ENCODE measurements at places on chromosomes 12 and 14.

DNA sequence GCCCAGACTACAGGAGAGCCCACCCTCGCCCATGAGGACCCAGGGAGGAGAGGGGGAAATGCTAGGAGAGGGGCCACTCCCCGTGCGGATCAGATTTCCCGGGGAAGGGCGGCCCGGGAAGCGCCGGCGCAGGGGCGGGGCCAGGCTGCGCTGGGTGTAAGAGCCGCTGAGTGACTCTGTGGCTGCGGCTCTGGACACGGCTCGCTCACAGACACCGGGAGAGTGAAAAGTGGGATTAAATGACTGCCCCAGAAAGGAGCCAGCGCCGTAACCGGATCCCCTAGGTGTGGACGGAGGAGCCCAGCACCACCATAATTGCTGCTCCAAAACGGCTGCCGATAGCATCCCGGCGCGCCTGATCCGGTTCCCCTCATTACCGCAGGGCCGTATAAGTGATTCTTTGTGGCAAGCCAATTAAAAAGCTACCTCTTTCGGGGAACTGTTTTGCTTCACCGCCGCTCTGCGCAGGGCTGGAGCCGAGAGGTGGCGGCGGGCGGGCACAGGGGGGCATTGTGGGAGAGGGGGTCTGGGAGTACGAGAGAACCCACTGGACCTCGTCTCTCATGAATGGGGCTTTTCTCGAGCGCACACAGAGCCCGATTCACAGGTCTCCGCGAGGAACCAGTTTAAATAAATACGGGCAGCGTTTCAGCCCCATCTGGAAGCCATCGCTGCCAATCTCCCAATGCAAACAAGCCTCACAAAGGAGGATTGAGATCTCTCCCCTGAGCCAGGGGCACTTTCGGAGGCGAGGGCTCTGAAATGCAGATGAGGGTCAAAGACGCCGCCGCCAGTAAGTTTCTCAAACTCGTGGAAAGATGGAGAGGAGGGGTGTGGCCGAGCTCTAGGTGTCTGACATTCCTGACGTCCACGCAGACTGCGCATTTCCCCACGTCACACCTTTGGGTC is 2.5 kb downstream of the COL2A1 start:
- no peak for DNase-seq

- no peak for DNase-seq
Measured at GRCh38 chr12:72141381-72141780, 130.8 kb upstream of the TRHDE start.

- DNase-seq: no peak
Measured at GRCh38 chr12:123900871-123901376, 71.7 kb downstream of the CCDC92 start.

DNA sequence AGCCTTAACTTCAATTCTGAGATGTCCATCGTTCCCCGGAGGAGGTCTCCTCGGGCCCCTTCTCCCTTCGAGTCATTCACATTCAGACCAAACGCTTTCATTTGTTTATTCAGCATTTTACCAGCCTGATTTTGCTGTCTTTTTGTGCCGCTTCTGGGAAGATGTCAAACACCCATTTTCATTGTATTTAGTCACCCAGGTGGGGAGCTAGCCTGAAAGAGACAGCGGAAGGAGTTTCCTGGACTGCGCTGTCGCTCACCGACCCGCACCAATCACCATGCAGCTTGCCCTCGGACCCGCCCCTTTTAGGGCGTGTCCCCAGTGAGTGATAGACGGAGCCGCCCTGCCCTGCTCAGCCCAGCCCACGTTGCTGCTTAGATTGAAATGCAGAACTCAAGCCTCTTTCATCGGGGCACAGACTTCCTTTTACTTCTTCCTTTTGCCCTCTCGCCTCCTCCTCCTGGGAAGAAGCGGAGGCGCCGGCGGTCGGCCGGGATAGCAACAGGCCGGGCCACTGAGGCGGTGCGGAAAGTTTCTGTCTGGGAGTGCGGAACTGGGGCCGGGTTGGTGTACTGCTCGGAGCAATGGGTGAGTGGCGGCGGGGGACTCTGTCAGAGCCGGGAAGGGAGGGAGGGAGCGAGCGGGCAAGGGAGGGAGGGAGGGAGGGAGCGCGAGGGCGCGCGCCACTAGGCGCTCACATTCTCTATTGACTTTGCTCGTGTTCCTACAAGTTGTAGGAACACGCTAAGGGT is at the start of gene PAX9:
PAX9 (plus strand) TSS at position 355 of the 752 bp plus-strand sequence; CDS start at position 585, 230 bp downstream.
- DNase-seq: no peak

GRCh38 chr12:24565300-24565699 is 383.6 kb downstream of the BCAT1 start:
- DNase-seq: no peak

- DNase-seq: no peak
Measured at GRCh38 chr12:33676866-33677265, 237.2 kb upstream of the SYT10 start.

- DNase-seq: no peak
Measured at GRCh38 chr12:53241623-53242412, 9.8 kb upstream of the RARG start.

- no peak for DNase-seq
Measured at GRCh38 chr12:104316936-104317335, 13.4 kb downstream of the EID3 start.

Data from stimulated activated CD4-positive, alpha-beta T cell treated with anti-CD3 and anti-CD28 coated beads, Interleukin-12 subunit alpha, Interleukin-12 subunit beta, amount 100 ng/mL, for 24 hours (primary cell).